NCI-H187 (cell line): ENCODE measurements at places on chromosomes 2 and 18.

GRCh38 chr2:135457279-135457678 is 73.7 kb downstream of the ZRANB3 start:
- no peak for DNase-seq

DNA sequence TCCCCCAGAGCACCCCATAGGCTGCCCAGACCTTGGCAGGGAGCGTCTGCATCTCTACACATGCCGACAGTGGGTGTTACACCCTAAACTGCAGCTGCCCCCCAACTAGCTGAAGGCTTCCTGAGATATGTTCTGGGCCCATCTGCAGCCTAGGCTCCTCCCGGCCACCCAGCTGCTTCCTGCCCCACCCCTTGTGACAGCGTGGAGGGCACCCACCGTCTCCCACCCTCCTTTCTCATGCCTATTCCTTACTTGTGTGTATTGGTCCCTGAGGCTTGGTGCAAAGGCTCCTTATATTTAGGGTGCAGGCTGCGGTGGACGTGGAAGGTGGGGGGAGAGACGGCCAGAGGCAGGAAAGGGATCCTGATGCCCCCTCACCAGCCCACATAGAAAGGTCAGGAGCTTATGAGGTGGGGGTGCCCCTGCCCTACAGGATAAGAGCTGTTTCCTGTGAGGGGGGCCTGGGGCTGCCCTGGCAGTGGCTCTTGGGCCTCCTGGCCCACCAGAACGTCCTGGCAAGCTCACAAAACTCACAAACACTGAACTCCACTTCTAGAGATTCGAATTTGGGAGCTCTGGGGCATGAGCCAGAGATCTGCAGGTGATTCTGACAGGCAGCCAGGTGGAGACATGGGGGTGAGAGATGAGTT is 7.3 kb upstream of the PROM2 start:
- DNase-seq = no peak

DNA sequence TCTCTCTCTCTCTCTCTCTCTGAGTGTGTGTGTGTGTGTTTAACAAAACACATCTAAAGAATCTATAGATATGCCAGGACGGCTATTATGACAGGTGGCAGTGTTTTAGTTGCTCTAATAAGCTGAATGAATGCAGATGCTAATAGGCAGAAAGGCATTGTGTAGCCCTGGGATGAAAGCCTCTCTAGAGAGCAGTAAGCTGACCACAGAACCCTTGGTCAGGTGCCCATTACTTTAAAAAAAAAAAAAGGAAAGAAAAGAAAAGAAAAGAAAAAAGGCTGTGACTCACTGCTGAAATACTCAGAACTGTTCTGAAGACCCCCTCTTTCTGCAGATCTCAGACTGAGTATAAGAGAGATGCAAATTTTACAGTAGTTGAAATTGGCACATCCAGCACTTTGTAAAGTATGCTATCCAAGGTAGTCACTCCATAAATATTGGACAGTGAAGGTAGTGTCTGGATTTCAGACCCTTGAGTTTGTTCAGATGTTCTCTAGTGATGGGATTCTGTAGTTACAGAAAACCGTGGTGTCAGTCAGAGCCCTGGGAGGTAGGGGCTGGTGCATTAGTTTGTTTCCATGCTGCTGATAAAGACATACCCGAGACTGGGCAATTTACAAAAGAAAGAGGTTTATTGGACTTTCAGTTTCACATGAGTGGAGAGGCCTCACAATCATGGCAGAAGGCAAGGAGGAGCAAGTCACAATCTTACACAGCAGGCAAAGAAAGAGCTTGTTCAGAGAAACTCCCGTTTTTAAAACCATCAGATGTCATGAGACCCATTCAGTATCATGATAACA is 30.9 kb downstream of the OSBPL6 start:
- no peak for DNase-seq

GRCh38 chr2:162840598-162841246 is 2.2 kb upstream of the KCNH7 start:
- DNase-seq = no peak

DNA sequence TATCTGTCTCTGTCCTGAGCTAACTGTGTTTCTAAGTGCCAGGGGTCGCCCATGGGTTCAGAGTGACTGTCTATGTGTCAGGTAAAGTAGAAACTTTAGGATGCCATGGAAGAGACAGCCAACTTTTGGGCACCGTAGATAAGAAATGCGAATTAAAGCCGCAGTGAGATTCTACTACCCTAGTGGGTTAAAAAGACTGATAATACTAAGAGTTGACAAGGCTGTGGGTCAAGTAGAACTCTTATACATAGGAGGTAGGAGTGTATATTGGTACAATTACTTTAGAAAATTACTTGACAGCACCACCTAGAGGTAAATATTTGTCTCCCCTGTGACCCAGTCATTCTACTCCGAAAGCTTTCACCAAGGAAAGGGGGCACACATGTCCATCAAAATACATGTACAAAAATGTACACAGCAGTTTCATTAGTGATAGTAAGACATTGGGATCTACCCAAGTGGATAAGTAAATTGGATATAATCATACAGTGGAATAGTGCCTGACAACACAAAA is 371.3 kb downstream of the SLC4A3 start:
- DNase-seq = no peak

DNA sequence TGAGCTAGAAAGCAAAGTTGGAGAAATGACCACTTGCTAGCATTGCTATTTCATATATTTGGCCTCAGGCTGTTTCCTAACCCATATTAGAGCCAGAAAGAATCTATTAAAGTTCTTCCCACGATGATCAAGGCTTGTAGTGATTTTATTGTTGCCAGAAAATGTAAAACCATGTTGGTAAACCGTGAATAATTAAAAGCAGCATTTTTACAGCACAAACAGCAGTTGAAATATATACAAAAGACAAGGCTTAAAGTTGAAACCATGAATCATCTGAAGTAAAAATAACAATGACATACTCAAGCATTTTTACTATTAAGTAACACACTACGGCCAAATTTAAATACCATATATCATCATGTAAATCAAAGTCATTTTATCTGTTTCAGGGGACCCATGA is 27.7 kb upstream of the DSC3 start:
- DNase-seq = no peak

- DNase-seq = no peak
Measured at GRCh38 chr18:49623571-49623970, 61.7 kb downstream of the LIPG start.
